Stimulated activated CD8-positive, alpha-beta memory T cell treated with anti-CD3 and anti-CD28 coated beads, Interleukin-4, amount 100 ng/mL, for 4 hours (primary cell): ENCODE measurements at places on chromosomes 13 and 19.

- DNase-seq = no peak
Measured at GRCh38 chr13:27905650-27906049, 14.2 kb upstream of the PDX1 start.

- DNase-seq = no peak
Measured at GRCh38 chr13:66849706-66850105, 380.4 kb downstream of the PCDH9 start.

DNA sequence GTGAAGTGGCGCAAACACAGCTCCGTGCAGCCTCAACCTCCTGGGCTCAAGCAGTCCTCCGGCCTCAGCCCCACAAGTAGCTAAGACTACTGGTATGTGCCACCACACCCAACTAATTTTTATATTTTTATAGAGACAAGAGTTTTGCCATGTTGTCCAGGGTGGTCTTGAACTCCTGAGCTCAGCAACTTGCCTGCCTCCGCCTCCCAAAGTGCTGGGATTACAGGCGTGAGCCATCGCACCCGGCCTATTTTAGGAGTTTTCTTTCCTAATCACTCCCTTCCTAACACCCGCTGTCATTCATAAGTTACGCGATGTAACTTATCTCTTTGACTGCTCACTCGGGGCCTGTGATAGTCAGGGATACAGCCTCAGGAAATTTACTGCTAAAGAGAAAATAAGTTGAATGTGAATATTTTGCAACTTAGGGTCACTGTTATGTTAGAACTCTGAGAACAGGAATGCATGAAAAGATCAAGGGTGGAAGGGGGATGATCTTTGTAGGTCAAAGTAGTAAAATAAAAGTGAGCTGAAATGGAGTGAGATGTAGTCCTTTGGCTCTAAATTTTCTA lies 140.3 kb downstream of the DCT start:
- no peak for DNase-seq

DNA sequence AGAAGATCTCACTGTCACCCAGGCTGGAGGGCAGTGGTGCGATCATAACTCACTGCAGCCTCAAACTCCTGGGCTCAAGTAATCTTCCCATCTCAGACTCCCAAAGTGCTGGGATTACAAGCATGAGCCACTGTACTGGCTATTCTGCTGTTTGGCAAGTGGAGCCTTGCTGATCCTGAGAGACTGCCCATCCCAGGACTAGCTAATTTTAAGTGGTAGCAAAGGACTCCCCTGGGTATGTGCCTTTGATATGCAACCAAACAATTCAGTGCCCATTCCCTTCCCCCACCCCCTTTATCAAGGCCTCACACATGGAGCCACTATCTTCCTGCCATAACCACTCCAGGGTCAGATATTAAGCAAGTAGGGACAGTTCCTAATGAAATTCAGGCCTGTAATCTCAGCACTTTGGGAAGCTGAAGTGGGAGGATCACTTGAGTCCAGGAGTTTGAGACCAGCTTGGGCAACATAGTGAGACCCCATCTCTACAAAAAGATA lies 17.0 kb upstream of the ZNF460 start:
- DNase-seq = no peak

DNA sequence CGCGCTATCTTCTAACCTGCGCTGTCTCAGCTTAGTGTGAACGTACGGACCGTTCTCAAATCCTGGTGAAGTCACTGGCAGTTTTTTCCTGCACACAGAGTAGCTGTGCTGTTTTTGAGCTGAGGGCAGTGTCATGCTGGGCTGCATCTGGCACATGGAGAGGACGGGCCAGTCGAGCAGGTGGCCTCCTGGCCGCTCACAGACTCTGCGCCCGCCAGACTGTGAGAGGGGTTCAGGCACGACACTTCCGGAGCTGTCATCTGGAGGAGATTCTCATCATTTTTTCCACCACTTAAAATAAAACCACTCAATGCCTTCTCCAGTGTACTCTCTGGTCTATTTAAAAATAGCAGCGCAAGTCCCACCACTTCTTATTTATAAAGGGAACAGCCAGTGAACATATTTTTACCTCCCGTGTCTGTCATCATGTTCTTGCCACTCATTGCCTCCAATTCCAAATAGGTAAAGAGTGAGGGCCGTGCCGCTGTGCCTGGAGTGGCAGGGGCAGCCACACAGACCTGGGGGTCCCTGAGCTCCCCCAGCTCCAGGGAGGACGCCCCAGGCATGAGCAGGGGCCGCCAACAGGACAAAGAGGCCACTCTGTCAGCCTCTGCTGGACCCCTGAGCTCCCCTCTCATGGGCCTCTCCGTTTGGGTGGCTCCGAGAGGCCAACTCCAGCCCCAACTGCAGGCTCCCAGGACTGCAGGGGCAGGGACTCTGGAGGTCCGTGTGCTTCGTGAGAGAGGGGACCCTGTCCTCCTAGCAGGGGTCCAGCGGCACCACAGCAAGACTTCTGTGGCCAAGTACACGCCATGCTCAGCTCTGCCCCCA lies 36.9 kb upstream of the GRTP1 start:
- no peak for DNase-seq

DNA sequence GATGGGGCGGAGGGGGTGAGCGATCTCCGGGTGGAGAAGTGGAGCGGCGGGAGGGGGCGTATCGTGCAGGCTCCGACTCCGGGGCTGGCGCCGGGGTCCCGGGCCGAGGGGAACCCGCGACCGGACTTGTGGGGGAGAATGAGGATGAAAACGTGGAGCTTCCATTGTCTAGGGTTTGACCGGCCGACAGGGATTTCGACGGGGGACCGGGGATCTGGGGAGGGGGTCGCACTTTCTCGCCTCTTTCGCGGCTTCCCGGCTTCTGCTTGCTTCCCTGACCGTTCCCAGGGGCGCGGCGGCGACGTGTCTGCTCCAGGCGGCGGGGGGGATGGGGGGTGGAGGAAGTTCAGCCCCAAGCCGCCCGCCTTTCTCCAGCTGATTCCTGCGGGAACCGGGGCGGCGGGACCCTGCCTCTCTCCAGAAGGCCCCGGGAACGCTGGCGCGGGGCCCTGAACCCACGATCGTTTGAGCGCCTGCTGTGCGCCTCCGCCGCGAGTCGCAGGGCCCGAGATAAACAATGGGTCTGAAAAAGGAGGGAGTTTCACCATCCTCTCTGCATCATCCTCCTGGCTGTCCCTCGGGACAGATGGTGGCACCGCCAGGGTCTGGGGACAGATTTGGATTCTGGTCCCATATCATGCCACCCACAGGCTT lies 790 bp downstream of the TPM4 start:
- no peak for DNase-seq

DNA sequence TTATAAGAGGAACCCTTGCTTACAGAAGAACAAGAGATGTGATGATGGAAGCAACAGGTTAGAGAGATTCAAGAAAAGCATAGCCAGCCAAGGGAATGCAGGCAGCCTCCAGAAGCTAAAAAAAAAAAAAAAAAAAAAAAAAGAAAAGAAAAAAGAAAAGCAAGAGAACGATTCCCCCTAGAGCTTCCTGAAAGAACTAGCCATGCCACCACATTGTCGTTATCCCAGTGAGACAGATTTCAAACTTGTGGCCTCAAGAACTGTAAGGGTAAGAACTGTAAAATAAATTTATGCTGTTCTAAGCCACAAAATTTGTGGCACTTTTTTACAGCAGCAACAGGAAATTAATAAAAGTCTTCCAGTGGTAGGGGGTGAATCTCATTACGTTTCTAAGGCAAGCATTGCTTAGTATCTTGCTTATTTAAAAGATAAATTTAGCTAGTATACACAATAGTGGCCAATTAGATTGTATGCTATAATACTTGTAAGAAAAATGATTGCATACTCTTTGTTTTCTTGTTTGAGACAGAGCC lies 21.8 kb downstream of the RFXAP start:
- DNase-seq = no peak

DNA sequence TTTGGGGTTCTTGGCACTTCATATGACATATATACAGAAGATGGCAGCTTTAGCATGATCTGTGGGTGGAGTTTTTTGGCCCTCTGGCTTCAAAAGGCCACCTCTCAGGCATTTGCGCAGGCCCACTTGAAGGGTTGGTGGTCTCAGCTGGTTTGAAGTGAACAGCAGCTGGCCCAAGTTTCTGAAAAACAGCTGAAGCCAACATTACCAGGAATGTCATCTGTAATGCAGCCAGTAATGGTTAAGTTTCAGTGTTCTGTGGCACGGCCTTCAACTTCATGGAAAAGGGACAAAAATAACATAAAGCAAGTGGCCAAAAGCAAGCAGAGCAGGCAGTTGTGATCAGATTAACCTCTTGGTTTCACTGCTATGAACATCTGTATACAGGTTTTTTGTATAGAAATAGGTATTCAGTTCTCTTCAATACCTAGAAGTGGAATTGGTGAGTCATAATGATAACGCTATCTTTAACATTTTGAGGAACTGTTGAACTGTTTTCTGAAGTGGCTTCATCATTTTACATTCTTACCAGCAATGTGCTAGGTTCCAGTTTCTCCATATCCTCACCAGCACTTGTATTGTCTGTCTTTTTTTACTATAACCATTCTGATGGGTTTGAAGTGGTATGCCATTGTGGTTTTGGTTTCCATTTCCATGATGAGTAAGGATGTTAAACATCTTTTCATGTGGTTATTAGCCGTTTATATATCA lies 245.4 kb downstream of the SHISA2 start:
- DNase-seq = no peak

GRCh38 chr13:30830638-30830965 lies 75.5 kb upstream of the MEDAG start:
- DNase-seq = no peak

GRCh38 chr19:46813839-46814358 lies 25.5 kb upstream of the SLC1A5 start:
- no peak for DNase-seq

DNA sequence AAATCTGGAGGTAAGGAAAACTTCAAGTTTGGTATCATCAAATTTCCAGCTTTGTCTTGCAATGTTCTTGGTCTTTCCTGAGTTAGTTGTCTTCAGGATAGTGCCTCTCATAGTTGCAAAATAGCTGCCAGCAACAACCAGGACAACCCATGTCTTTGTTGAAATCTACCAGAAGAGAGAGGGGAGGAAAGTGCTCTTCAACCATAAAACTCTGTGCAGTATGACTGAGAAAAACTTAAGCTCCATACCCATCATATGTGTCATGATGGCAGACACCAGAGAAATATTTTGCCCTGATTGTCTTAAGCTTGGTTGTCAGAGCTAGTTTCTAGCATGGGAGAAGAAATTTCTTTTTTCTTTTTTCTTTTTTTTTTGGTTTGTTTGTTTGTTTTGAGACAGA lies 103.3 kb downstream of the SPRY2 start:
- no peak for DNase-seq

DNA sequence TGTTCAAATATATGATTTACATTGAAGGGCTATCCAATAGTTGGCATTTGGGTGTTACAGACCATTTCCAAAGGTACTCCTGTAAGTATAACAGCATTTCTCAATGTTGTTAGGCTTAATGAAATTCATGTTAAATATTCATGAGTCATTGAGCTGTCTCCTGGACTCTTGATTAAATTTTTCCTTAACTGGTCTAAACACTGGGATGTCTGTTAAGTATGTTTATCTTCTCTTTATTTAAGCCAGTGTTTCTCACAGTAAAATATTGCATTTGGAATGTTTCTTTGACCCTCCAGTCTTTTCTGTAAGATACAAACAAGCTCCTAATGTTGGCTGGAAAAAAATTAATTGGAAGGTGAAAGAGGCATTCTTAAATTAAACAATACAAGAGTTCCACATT lies 402.5 kb upstream of the HTR2A start:
- DNase-seq = no peak

DNA sequence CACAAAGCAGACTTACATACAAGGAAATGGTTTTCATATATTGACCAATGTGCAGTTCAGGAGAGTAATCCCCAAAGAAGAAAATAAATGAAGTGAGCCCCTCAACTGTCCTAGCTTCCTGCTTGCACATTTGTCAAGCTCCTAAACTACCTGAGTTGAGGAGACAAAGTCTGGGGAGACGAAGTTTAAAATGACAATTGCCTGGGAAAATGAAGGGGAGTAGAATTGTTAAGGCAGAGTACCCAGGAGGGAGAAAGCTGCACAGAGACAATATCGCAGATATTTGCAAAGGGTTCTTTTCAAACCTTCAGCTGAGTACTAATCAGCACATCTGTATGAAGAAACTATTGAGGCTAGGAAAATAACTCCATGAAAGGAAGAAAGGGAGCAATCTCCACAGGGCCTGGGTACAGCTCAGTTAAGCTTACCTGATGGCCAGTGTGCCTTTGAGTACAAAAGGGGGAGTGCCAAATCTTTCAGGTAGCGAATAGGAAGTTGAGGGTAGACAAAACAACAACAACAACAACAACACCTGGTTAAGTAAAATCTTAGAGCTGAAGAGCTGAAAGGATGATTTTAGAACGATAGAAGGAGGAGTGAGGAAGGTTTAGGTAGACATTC lies 1700.1 kb upstream of the PRR20A start:
- DNase-seq = no peak

GRCh38 chr13:27130979-27131623 lies 40.5 kb downstream of the USP12 start:
- DNase-seq = peak; percentile 60

- DNase-seq = no peak
Measured at GRCh38 chr13:31923134-31923763, 108.3 kb upstream of the FRY start.

GRCh38 chr13:48748681-48749080 lies 95.0 kb downstream of the CYSLTR2 start:
- no peak for DNase-seq

GRCh38 chr19:510606-511100 lies 3.4 kb downstream of the TPGS1 start:
- DNase-seq = peak; percentile 83

- peak; percentile 2 for DNase-seq
Measured at GRCh38 chr19:30784850-30785457, 412.8 kb downstream of the ZNF536 start.

DNA sequence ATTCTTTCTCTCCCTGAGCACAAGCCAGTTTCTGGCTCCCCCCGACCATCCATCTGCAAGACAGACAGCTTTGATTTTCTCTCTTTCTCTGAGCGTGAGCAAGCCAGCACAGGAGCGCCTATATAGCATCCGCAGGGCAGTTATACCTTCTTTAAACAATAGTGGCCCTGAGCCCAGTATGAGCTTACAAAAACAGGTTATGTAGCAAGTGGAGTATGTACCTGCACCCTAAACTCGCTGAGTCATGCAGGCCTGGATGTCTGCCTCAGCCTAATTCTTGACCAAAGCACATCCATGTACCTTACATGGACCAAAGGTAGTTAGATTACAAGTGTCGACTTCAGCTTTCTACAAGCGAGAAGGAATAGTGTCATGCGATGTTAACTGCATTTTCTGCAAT lies 61.7 kb downstream of the RAP2A start:
- DNase-seq = no peak

GRCh38 chr13:109256866-109257760 lies 529.3 kb downstream of the IRS2 start:
- DNase-seq = no peak

- no peak for DNase-seq
Measured at GRCh38 chr19:18049385-18049784, 37.3 kb downstream of the IL12RB1 start.
